ENCODE measurements at places on chromosomes 1 and 21. TPM values are rescaled to one million over a fixed set of nuclear protein-coding genes. Genes with fewer than 3 reads are reported as not detected.

GRCh38 chr1:14681182-14681581 lies 82.7 kb downstream of the KAZN start:
- DNase-seq: no peak
- H3K27me3 ChIP-seq: no peaks in the 10 kb centered on the region
- no peaks in the 10 kb centered on the region for H3K36me3 ChIP-seq
- no peak overlapping the region for H3K27ac ChIP-seq

- H3K4me3 ChIP-seq: peak within 1 kb of the TSS; percentile 85
- H3K27ac ChIP-seq: peak within 1 kb of the TSS; percentile 71
- peaks cover 17% of the 10 kb centered on the region for H3K27me3 ChIP-seq
- DNase-seq: no peak
- H3K4me1 ChIP-seq: peaks cover 16% of the 10 kb centered on the region
Observed at GRCh38 chr1:156858959-156859522, at the start of gene INSRR. TSS of gene INSRR (minus strand) at chr1:156859117. CDS start at chr1:156858621, 496 bp downstream.

Gene FOXO6
- polyA plus RNA-seq: not detected

Gene KCNT2
- not detected for polyA plus RNA-seq

DNA sequence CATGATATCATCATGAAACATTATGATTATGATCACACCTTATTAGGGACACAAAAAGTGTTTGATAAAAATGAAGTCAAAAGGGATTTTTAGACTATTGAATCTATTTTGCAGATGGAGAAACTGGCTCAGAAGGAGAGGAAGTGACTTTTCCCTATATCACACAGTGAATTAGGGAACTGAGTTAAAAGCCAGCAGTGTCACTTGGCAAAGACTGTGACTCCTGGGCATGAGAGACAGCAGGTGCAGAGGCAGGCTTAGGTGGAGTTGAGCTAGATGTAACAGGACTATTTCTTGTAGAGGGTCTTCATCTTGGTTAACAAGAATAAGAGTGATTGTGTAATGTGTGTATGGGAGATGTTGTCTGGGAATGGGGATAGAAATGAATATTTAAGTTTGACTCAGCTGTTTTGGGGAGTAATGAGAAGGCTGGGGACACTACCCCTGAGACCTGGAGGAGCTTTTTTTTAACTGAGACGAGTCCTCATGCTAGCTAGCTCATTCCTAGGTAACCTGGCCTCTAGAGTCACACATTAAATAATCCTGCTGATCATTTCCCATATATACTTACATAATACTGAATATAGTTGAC lies 1.0 kb upstream of the CD84 start:
- no peak for DNase-seq
- H3K4me3 ChIP-seq: no peak overlapping the region
- H3K36me3 ChIP-seq: no peaks in the 10 kb centered on the region

- H3K27me3 ChIP-seq: peaks cover 15% of the 10 kb centered on the region
- no peak for DNase-seq
- H3K4me3 ChIP-seq: peak within 1 kb of the TSS; percentile 32
- H3K27ac ChIP-seq: no peak within 1 kb of the TSS
Observed at GRCh38 chr21:37006486-37007291, at the start of gene RIPPLY3. TSS of gene RIPPLY3 (plus strand) at chr21:37006702. CDS start at chr21:37006773, 71 bp downstream.

- no peaks in the 10 kb centered on the region for H3K36me3 ChIP-seq
- H3K27me3 ChIP-seq: peaks cover 2% of the 10 kb centered on the region
Observed at GRCh38 chr21:15421441-15421881, 308.3 kb upstream of the USP25 start.

DNA sequence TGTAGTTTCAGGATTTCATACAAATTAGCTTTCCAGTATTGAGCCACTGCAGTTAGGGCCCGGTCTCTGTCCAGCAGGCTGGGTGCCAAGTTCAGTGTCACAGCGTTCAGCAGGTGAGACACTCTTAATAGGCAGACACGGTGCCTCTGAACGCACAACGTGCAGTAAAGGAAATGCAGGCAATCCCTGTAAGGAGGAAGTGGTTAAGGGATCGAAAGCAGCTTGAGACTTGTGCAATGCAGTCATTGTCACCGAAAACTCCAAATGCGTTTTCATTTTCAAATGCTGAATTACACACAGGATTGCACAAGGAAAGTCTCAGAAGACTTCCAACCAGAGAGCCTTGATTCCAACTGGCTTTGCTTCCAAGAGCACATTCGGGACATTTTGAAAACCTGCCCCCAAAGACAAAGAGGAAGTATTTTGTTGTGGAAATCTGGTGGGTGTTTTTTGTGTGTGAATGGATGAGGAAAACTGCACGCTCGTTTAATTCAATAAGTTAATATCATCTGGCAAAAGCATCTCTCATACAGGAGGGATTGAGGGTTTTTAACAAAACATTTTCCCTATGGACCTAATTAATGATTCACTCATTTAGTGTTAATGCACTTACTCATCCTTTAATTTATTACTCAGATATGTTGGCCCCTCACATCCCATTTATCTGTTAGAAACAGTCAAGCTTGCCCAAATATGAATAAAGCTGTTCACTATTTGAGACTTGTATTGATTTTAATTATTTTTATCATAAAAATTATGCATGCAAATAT lies 61.6 kb downstream of the PTGS2 start:
- H3K27ac ChIP-seq: no peak overlapping the region
- H3K4me1 ChIP-seq: peaks cover 61% of the 10 kb centered on the region
- H3K4me3 ChIP-seq: peak overlapping the region; percentile 77
- DNase-seq: peak; percentile 22

Gene CYP4A11
- polyA plus RNA-seq: not detected

DNA sequence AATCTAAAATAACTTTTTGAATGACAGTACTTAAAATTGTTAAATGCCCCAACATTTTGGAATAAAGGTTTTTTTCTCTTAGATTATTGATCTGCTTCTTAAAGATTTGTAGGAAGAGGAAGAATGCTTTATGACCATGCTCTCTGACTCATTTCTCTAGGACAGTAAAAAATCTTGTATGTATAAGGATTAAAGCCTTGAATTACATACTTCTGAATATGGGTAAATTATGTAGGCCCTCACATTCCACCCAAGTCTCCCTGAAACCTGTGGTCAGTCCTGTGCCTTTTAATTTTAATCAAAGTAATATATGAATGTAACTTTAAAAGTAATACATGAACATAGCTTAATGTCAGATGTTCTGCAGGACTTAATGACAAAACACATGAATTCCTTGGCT lies 50.5 kb downstream of the ABCD3 start:
- no peak overlapping the region for H3K27ac ChIP-seq
- H3K4me3 ChIP-seq: no peak overlapping the region
- DNase-seq: no peak
- H3K27me3 ChIP-seq: no peaks in the 10 kb centered on the region
- peaks cover 15% of the 10 kb centered on the region for H3K36me3 ChIP-seq

DNA sequence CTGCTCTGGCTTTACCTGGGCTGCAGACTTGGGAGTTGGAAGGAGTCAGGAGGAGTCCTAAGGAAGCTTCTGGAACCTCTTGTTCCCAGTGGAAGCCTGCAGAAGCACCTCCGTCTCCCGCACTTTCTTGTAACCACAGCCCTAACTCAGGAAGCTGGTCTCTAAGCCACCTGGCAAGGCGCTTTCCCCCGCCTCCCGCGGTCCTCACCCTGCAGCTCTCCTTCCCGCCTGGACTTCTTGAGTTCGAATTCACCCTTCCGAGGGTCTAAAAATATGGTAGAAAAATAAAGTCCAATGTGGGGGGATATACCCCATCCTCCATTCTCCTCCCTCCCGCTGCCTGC lies 15.1 kb downstream of the PAX7 start:
- H3K4me3 ChIP-seq: no peak overlapping the region
- peaks cover 20% of the 10 kb centered on the region for H3K27me3 ChIP-seq
- H3K36me3 ChIP-seq: no peaks in the 10 kb centered on the region
- DNase-seq: no peak
- H3K4me1 ChIP-seq: no peaks in the 10 kb centered on the region

GRCh38 chr1:147542569-147542897 lies 1.2 kb downstream of the BCL9 start:
- H3K4me1 ChIP-seq: peaks cover 7% of the 10 kb centered on the region
- no peak overlapping the region for H3K27ac ChIP-seq
- no peak overlapping the region for H3K4me3 ChIP-seq
- DNase-seq: no peak

Gene ZNF697
- not detected for polyA plus RNA-seq

- H3K27me3 ChIP-seq: no peaks in the 10 kb centered on the region
- H3K4me1 ChIP-seq: peaks cover 33% of the 10 kb centered on the region
- no peak overlapping the region for H3K27ac ChIP-seq
- no peaks in the 10 kb centered on the region for H3K36me3 ChIP-seq
- no peak overlapping the region for H3K4me3 ChIP-seq
- DNase-seq: no peak
Observed at GRCh38 chr1:59288046-59288445, 8.8 kb upstream of the FGGY start.

DNA sequence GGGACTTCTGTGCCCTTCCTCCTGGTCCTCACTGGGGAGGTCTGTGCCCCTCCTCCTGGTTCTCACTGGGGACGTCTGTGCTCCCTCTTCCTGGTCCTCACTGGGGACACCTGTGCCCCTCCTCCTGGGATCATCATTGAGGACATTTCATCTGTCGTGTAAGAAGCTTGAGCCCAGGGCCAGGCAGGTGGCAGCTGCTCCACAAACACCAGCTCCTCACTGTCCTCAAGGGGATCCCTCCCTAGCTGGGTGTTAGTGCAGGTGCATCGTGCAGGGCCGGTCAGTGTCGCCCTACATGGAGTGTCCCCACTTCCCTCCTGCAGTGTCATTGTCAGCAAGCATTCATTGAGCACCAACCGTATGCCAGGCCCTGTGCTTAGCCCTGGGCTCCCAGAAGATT lies 312.7 kb downstream of the PTPRU start:
- no peak for DNase-seq
- no peaks in the 10 kb centered on the region for H3K4me1 ChIP-seq
- no peak overlapping the region for H3K27ac ChIP-seq
- no peaks in the 10 kb centered on the region for H3K36me3 ChIP-seq
- H3K4me3 ChIP-seq: no peak overlapping the region
- no peaks in the 10 kb centered on the region for H3K27me3 ChIP-seq

GRCh38 chr1:113975211-113975895 lies 3.9 kb upstream of the OLFML3 start:
- peak overlapping the region; percentile 72 for H3K4me3 ChIP-seq
- peak overlapping the region; percentile 94 for H3K27ac ChIP-seq
- peaks cover 46% of the 10 kb centered on the region for H3K36me3 ChIP-seq
- H3K4me1 ChIP-seq: peaks cover 63% of the 10 kb centered on the region

DNA sequence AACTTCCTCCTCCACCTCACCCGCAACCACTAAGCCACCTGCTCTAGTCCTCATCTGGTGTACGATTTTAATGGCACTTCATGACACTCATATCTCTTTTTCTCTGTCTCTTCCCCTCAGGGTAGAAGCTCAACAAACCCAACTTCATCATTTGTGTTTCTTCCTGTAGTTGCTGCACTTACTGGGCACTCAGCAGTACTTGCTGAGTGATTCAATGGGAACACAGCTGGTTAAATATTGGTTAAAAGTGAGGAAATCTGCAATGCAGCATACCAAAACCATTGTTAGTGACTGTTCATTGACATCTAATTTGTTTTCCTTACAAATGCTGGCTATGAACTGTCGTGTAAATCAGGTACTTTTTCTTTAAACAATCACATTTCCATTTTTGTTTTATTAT lies 541.1 kb upstream of the PRMT6 start:
- H3K4me3 ChIP-seq: no peak overlapping the region
- no peaks in the 10 kb centered on the region for H3K36me3 ChIP-seq
- DNase-seq: no peak
- H3K27me3 ChIP-seq: no peaks in the 10 kb centered on the region
- H3K4me1 ChIP-seq: no peaks in the 10 kb centered on the region

Gene HOOK1
- 1.1 TPM for polyA plus RNA-seq

GRCh38 chr21:38355992-38356781 lies 99.4 kb downstream of the KCNJ15 start:
- peaks cover 1% of the 10 kb centered on the region for H3K27me3 ChIP-seq
- peak; percentile 25 for DNase-seq
- H3K27ac ChIP-seq: no peak overlapping the region
- H3K4me1 ChIP-seq: no peaks in the 10 kb centered on the region

GRCh38 chr1:232921381-232921780 lies 29.0 kb upstream of the NTPCR start:
- H3K27me3 ChIP-seq: peaks cover 6% of the 10 kb centered on the region
- H3K4me1 ChIP-seq: peaks cover 24% of the 10 kb centered on the region
- no peak overlapping the region for H3K4me3 ChIP-seq
- peaks cover 3% of the 10 kb centered on the region for H3K36me3 ChIP-seq

Gene SPRR2A
- not detected for polyA plus RNA-seq

Gene TIAM1
- 24.7 TPM for polyA plus RNA-seq

Gene C1orf74
- polyA plus RNA-seq: not detected

Gene CFHR2
- not detected for polyA plus RNA-seq

DNA sequence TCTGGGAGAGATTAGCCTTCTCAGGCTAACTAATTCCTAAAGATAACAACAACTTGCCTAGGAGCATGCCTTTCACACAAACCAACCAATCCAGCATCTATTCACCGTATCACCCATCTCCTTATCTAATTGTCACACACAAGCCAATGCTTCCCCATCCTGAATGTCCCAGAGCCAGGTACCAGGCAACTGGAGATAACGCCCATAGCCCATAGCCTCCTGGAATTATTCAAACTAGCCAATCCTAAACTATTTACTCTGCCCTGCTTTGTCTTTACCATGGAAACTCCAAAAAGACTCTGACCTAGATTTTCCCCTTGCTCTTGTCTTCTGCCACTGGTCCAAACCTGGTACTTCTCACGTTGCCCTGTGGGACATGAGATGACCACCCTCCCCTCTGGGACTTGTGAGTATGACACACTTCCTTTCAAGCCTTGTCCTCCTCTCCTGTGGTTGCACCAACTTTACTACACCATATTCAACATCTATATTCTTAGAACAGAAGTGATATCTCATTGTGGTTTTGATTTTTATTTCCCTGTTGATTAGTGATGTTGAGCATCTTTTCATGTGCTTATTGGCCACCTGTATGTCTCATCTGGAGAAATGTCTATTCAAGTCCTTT lies 8.8 kb upstream of the ATG4C start:
- peaks cover 4% of the 10 kb centered on the region for H3K36me3 ChIP-seq
- DNase-seq: no peak
- H3K27ac ChIP-seq: no peak overlapping the region
- no peak overlapping the region for H3K4me3 ChIP-seq
- H3K27me3 ChIP-seq: peaks cover 26% of the 10 kb centered on the region
- H3K4me1 ChIP-seq: no peaks in the 10 kb centered on the region

GRCh38 chr1:169495916-169496315 lies 10.2 kb upstream of the SLC19A2 start:
- H3K4me1 ChIP-seq: no peaks in the 10 kb centered on the region
- no peak overlapping the region for H3K27ac ChIP-seq
- H3K36me3 ChIP-seq: no peaks in the 10 kb centered on the region
- no peak for DNase-seq

Gene SNX7
- polyA plus RNA-seq: not detected

Gene OPRD1
- not detected for polyA plus RNA-seq

Gene DNAJB4
- polyA plus RNA-seq: 9.0 TPM

GRCh38 chr1:93079685-93080141 lies 630 bp downstream of the MTF2 start:
- H3K27ac ChIP-seq: peak overlapping the region; percentile 96
- H3K36me3 ChIP-seq: no peaks in the 10 kb centered on the region
- H3K4me1 ChIP-seq: peaks cover 58% of the 10 kb centered on the region
- DNase-seq: peak; percentile 29

Gene RHBG
- not detected for polyA plus RNA-seq

Gene CD48
- polyA plus RNA-seq: 229 TPM

All from immature natural killer cell (primary cell).